ENCODE measurements at places on chromosomes 6 and 20.

DNA sequence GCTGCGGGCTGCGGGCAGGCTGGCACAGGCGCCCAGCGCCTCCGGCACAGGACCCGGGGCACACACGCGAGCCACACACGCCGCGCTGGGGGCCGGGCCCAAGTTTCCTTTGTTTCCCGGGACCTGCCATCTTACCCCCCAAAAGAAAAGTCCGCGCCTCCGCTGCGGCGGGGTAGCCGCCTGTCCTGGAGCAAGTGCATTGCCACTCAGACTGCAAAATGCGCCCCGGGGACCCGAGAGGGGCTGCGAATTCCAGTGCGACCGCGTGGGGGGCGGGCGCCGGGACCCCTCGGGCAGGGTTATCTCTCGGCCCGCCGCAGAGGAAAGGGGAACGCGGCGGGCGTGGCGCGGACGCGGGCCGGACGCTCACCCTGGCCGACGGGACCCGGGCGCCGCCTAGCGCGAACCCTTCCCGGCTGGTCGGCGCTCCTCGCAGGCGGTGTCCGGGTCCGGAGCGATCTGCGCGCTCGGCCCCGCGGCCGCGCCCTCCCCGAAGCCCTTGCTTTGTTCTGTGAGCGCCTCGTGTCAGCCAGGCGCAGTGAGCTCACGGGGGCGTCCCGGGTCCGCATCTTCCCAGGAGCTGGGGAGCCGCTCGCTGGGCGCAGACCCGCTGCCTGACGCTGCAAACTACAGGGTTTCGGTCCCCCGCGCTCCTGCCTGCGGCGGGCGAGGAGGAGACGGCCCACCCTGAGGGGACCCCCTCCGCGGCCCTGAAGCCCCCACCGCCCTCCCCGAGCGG is 639 bp upstream of the CD24 start:
- DNase-seq, result no peak

DNA sequence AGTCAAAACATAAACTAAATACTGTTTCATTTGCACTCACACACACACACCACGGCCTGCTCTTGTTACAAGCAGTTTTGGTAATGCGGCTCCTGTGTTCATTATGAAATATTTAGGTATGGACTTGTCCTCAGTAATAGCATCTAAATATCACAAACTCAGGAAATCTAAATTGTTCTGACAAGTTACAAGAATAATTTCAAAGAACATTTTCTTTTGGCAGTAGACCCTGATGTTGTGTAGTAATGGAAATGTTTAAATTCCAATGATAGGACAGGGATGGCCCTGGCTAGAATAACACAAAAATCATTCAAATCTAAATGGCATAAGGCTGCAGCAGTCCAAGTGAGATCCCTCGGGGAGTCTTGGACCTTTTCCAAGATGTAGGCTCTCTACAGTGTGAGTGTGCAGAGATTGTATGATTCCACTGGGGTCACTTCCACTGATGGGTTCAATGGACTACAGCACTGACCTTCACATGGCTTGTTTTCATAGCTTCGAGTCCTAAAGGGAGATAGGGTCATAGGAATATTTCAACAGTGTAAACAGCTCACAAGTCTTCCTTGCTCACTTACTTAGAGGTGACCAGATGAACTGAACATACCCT is 210.6 kb upstream of the PLCB4 start:
- no peak for DNase-seq

GRCh38 chr20:49283176-49283702 is 5.4 kb upstream of the ZNFX1 start:
- no peak for DNase-seq

- no peak for DNase-seq
Measured at GRCh38 chr20:15476186-15476585, 1097.1 kb downstream of the KIF16B start.

DNA sequence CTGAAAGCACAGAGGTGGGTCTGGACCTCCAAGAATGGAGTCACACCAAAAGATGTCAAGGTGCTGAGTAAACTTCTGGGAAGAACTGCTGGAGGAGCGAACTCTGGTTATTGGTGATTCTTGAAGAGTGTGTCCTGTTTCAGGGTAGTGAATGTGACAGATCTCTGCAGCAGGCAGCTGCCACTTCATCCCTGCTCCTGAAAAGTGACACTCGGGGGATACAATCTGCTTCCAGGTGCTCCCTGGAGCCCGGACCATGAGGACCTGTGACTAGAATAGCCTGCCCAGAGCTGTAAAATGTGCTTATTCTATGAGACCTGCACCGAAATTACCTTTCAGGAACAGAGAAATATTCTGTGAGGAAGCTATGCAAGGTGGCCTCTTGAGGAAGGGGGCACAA is 191.1 kb downstream of the FOXC1 start:
- no peak for DNase-seq

GRCh38 chr6:16805243-16805950 is 44.1 kb upstream of the ATXN1 start:
- no peak for DNase-seq

GRCh38 chr6:160367798-160368547 is 19.8 kb downstream of the SLC22A3 start:
- DNase-seq, result no peak

- DNase-seq, result no peak
Measured at GRCh38 chr6:30360139-30360538, 15.2 kb downstream of the RPP21 start.

DNA sequence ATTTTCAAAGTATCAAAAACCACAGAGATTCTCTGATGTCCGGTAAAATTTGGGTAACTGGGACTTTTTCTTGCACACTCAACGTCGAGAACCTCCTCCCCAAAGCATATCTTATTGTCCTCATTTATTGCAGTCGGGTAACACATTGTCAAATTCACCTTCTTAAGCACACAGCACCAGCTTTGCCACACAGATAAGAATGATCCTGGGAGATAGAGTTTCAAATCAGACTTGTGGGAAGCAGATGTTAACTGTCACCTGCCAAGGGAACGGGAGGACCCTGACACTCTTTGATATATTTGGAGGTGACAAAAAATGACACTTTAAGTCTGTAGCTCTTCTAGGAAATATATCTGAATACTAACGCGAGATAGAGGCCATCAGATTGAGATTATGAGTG is 282.1 kb upstream of the BMP2 start:
- DNase-seq, result no peak

DNA sequence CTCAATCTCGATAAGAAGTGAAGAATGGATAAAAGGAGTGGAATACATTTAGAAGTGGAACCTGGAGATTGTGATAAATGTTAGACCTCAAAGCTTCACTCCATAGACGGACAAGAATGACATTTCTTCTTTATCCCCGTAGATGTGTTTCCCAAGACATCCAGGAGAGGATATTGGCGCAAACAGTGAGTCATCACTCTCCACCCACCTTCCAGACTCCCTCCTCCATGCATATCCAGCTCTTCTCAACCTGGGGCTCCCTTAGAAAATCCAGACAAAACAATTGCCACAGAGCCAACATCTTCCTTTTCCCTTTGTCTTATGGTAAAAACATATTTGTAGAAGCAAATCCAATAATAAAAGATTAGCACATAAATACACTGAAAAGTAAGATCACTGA is 586.1 kb downstream of the PTPRT start:
- DNase-seq, result no peak

GRCh38 chr6:93036835-93037234 is 382.5 kb downstream of the EPHA7 start:
- DNase-seq, result no peak

GRCh38 chr6:111536910-111537527 is 54.0 kb upstream of the REV3L start:
- no peak for DNase-seq

GRCh38 chr6:116763048-116763447 is 2.5 kb downstream of the FAM162B start:
- DNase-seq, result no peak

DNA sequence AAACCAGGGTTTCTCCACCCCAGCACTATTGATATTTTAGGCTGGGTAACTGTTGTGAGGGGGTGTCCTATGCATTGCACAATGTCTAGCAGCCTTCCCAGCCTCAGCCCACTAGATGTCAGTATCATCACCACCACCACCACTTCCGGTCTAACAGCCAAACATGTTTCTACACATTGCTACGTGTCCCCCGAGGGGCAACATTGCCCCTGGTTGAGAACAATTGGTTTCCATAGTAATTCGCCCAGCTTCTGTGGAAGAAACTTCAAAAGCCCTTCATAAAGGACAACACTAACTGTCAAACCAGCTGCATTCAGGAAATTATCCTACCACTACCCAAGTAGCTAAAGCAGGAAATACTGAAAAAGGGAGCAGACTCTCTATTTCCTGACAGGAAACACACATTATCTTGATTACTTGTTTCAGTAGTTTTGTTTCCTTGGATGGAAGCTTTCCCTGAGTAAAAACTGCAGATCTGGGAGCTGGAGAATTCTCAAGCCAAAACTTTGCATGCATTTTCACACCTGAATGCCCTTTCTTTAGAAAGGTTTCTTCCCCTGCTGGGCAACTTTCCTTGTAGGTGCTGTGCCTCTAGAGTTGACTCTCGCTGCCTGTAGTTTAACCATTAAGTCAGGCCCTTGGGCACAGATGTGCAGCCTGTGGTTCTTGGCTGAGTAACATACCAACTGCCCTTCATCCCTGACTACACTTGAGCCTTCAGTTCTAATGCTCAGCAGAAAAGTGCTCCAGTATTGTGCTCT is 23.6 kb downstream of the PKHD1 start:
- peak; percentile 56 for DNase-seq

DNA sequence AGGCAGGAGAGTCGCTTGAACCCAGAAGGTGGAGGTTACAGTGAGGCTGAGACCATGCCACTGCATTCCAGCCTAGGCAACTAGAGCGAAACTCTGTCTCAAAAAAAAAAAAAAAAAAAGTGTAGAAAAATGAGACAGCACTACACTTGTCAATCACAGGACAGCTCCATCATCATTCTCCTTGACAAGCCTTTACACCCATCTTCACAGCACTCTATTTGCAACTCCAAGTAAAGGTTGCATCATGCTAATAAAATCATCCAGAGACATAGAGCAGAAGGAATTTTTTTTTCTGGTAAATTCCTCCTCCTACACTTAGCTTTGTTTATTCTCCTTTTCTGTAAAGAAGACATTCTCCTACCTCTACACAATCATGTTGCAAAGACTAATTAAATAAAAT is 791.0 kb upstream of the HS3ST5 start:
- DNase-seq, result no peak

- no peak for DNase-seq
Measured at GRCh38 chr20:9520086-9520485, 5.7 kb downstream of the LAMP5 start.

DNA sequence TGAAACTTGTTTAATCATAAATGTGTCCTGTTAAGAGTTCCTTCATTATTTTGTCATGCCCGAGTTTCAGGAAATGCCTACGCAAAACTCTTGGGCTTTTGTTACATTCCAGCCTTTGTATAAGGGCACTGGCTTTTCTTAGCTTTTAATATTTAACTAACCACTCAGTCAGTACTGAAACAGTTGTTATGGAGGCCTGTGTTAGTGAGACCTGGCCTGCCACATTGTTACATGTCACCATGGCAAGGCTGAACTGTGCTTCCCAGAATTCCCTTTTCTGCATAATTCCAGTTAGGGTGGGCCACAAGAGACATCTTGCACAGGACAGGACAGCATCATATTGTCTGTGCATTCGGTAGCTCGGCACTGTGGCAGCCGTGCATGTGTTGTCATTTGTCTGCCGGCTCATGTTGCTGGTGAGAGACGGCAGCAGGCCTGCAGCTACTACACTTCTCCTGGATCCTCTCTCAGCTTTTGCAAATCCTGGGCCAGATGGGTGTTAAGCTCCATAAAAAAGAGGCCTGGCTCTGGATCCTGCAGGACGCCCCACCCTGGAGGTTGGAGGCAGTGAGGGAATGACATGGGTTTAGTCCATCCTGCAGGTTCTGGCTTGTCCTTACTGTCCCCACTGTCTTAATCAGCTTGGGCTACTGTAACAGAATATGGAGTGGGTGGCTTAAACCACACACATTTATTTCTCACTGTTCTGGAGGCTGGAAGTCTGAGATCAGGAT is 128.8 kb upstream of the DTNBP1 start:
- no peak for DNase-seq

DNA sequence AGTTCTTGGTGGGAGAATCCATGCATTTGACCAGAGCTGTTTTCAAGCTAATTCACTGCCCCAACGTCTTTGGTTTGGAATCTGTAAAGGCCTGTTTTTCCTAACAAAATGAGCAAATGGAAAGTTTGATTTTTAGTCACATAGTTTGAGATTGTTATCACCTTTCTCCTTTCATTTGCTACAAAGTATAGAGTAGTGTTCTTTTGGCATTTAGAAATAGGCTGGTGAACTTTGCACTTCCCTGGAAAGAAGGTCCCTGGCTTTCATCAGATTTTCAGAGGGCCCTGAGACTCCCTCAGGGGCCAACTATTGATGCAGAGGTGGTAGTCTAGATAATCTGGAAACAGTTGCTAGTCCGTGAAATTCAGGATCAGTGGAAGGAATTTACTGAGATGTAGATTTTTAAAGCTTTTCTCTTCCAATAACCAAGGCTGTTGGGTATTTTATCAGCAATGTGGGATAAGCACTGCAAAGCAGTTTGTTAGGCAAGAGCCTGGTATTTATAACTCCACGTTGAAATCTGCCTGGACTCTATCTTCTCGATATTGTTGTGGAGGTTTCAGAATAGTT is 1.7 kb downstream of the ARFGEF2 start:
- no peak for DNase-seq

GRCh38 chr20:53439616-53440015 is 154.0 kb downstream of the ZNF217 start:
- no peak for DNase-seq

GRCh38 chr6:56524891-56525703 is 117.6 kb downstream of the DST start:
- DNase-seq, result no peak

DNA sequence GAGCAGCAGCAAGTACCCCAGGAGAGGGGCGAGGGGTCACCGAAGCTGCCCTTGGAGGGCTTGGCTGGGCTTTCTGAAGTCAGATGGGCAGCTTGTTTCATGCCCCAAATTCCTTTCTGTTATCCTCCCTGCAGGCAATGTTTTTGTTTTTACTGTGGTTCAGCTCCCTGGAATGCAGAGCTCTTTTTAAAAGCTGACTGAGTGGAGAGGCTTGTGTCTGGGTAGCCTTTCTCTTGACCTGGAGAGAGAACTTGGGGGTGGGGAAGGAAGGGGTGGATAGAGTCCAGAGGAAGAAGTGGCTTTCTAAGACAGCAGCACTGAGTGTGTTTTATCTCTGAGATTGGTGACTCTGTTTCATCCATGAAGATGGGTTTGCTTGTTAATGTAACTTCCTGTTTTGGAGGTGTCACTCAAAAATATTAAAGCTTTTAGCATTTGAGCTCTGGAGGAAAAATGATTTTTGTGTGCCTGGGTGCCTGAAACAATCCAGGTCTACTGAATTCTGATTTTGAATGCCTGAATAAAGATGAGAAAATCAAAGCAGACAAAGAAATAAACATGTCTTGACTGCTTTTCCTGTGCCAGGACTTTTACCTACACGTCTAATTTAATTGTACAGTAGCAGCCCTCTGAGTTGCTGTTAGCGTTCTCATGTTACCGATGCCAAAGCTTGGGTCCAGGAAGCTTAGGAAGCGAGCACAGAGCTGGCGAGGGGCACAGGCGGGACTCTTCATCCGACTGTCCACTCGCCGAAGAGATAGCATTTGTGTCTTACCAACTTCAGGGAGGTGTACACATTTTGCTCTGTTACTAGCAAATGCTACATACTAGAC is 78.2 kb upstream of the EEF1E1 start:
- DNase-seq, result no peak

GRCh38 chr20:23228912-23229311 is 121.7 kb upstream of the NXT1 start:
- no peak for DNase-seq
